ENCODE measurements at places on chromosomes 5 and 9. TPM values are rescaled to one million over a fixed set of nuclear protein-coding genes. Genes with fewer than 3 reads are reported as not detected.

DNA sequence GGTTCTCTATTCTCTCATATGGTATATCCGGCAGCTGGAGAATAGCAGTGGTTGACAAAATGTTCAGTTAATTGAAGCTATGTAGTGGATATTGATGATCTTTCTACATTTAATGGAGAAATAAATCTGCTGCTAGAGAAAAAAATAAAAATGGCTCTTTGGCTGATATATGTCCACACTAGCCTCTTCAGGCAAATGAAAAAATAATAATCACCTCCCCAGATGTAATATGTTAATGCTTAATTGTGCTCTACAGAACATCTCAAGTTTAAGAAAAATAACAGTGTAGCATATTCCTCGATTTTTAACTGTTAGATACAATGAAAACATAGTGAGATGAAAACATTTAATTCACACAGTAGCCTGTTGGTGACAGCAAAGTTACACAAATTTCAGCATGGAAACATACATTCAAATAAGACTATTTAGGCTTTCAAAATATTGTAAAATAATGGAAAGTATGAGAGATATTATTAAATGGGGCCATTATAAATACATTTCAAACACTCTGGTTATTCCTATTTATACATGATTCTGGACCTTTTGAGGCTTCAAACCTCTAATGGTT is 543.0 kb downstream of the MAT2B start:
- DNase-seq = no peak

GRCh38 chr5:5344051-5344571 is 78.4 kb upstream of the ICE1 start:
- DNase-seq = no peak

DNA sequence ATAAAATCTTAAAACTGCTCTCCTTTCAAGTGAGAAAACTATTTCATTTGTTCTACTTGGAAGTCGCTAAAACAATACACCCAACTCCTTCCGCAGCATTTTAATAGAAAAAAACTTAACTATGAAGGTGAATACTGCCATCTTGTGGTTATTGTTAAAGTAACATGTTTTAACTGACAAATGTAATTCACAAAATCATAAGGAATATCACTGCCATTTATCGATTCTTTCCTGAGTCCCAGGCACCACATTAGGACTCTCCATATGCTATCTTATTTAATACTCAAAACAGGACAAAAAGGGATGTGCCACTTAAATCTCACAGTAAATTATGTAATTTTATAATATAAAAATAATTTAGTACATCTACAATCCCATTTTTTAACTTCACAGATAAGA is 130.5 kb upstream of the ITGA1 start:
- peak; percentile 42 for DNase-seq

The LAMC3 gene
- not detected for total RNA-seq

DNA sequence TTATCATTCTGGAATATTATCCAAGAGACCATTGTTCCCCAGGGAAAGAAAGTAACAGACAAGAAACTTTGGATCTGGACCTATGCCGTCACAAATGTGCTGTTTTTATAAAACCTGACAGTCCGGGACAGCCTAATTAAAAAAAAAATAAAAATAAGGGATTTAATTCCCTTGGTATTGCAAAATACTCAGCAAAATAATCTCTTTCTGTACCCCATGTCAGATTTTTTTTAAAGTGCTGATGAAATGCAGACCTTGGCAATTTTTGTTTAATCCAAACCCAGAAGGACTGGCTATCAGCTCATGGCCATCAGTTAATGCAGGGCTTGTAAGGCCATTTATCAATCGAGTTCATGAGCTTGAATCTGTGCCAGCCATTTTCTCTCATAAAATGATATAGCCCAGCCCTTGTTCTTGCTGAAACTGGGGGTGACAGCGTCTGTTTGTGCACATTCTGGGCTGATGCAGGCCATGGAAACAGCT is 162.7 kb upstream of the S1PR3 start:
- DNase-seq = no peak

- DNase-seq = no peak
These were observed 16.7 kb upstream of the PDCL start for GRCh38 chr9:122845116-122845515.

DNA sequence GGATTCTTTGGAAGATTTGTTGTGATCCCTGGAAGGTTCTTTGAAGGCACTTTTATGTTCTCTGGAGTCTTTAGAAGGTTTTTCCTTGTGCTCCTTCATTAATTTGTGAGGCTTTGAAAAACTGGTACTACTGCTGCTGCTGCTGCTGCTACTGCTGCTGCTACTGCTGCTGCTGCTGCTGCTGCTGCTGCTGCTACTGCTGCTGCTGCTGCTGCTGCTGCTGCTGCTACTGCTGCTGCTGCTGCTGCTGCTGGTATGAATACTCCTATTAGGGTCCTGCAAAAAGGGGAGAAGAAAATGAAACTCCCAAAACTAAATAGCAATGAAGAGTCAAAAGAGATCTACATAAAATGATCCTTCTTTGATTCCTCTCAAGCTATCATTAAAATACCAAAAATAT is 208.1 kb downstream of the MLLT3 start:
- DNase-seq = no peak

GRCh38 chr9:93082841-93083411 is 13.1 kb upstream of the CARD19 start:
- no peak for DNase-seq

GRCh38 chr9:92159058-92159457 is 43.8 kb upstream of the SPTLC1 start:
- no peak for DNase-seq
